ENCODE measurements at places on chromosomes 2 and 18.
A peak's percentile ranks its signal among the peaks of the same experiment; 100 is the strongest.

DNA sequence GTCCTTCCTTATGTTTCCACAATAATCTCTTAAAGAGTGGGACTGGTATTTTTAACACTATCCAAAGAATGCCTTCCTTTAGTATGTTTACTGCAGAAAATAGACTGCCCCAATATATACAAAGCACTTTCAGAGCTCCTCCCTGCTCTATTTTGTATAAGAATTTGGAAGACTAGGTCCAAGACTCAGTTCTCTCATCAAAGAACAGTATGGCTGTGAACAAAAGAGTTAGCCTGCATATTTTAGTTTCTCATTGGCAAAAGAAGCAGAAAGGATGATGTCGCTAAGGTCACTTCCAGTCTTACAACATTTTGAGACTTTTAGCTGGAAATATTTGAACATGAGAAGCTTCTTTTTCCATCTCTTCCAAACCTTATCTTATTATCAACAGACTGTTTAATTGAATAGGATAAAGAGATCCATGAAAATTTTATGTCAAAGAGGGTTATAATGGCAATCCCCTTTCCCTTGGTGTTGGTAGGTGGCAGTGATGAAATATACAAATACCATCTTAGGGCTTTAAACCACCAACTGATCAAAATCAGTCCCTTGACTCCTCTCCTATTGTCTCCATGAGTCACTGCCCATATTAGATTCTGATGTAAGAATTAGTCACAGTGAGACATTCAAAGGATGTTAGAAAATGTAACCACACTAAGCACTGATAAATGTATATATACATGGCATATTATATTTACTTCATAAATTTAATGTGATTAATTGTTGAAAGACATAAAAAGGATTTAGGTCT lies 266.9 kb upstream of the DSEL start:
- peak; percentile 86 for DNase-seq

DNA sequence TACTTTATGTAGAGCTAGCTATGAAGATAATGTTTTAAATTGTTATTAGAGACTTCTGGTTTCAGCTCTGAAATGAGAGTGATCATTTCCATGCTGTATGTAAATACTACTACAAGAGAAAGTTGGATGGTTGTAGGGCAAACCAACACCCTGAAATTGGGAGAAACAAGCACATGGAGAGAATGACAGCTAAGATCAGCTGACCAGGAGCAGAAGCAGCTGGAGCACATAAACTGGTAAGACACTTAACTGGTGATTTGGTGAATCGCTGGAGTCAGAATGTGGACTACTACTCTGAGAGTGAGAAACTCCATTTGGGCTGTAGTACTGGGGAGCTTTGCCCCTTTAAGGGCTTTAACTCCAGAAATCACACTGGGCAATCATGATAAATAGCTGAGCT lies 226.8 kb downstream of the RND3 start:
- no peak for DNase-seq

GRCh38 chr2:229646186-229646723 lies 68.1 kb downstream of the DNER start:
- DNase-seq = no peak

- DNase-seq = peak; percentile 55
Observed at GRCh38 chr2:71923887-71924533, 223.7 kb downstream of the CYP26B1 start.

DNA sequence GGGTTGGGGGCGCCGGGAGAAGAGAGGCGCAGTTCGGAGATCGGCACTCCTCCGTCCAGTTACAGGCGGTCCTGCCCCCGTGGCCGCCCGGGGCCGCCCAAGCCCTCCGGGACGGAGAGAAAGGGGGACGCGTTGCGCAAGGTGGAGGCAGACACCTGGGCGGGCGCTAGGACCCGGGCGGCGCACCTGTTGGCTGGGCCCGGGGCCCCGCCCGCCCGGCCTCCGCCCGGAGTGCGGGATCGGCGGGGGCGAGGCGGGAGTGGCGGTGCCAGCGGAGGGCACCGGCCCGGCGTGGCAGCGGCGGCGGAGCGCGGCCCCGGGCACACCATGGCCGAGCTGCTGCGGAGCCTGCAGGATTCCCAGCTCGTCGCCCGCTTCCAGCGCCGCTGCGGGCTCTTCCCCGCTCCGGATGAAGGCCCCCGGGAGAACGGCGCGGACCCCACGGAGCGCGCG lies at the start of gene SGPP2:
Gene SGPP2, plus strand, starts transcription at position 268 of the 453 bp plus-strand sequence. Its CDS starts 60 bp downstream, at position 328.
- DNase-seq = no peak

- no peak for DNase-seq
Observed at GRCh38 chr18:79735071-79735980, 55.7 kb downstream of the CTDP1 start.

- no peak for DNase-seq
Observed at GRCh38 chr2:114049826-114050225, 159.9 kb downstream of the ACTR3 start.

GRCh38 chr2:120454654-120455385 lies 108.9 kb downstream of the INHBB start:
- peak; percentile 85 for DNase-seq

DNA sequence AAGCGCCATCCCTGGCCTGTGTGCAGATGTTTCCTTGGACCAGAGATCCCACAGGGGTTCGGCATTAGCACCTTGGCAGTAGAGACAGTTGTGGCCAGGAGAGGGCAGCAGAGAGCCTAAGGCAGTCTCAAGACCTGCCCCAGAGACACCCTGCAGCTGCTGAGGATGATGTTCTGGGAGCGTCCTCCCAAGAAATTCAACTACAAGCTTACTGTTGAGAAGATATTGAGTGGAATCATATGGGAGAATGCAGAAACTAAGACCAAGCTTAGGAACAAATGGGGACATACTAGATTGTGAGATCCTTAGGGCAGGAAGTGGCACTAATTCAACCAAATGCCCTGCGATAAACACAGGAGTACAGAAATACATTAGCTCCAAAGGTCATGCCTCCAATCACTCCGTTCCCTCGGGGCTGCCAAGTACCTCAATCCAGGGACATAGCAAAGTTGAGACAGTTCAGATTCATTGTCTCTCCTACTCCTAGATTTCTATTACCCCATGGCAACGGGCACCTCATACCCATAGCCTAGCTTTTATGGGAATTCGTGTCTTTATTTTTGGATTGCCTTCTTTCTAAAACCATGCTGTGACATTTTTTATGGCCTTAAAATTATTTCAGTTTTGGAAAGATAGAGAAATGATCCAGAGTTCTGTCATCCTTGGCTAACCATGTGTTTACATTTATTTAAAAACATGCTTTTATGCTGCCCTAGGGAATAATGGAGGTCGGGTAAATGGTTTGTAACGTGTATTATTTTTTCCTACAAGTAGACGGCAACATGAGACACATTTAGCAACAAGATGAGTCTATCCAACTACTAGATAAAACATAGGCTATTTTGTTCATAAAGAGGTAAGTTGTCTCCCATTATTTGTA lies 2.2 kb upstream of the ERMN start:
- DNase-seq = peak; percentile 39
